Brain pericyte (primary cell): ENCODE measurements at places on chromosomes 12 and 14.

DNA sequence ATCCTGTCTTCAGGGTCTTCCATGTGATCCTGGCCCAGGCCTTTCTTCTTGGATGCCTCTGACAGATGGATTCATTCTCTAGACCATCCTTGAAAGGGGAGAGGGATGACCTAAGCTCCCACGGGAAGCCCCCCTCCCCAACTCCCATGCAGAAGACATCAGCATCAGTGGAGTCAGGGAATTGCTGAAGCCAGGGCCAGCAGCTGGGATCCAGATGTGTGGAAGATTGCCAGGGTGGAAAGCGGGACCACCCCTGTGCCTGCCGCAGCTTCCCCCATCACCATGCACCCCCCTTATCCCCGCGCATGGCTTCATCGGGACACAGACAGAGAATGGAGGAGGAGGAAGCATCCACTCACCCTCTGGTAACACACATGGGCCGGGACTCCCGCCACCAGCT is 183.6 kb upstream of the PRMT8 start:
- DNase-seq: no peak

GRCh38 chr14:99672506-99673304 is 11.4 kb upstream of the CYP46A1 start:
- no peak for DNase-seq

DNA sequence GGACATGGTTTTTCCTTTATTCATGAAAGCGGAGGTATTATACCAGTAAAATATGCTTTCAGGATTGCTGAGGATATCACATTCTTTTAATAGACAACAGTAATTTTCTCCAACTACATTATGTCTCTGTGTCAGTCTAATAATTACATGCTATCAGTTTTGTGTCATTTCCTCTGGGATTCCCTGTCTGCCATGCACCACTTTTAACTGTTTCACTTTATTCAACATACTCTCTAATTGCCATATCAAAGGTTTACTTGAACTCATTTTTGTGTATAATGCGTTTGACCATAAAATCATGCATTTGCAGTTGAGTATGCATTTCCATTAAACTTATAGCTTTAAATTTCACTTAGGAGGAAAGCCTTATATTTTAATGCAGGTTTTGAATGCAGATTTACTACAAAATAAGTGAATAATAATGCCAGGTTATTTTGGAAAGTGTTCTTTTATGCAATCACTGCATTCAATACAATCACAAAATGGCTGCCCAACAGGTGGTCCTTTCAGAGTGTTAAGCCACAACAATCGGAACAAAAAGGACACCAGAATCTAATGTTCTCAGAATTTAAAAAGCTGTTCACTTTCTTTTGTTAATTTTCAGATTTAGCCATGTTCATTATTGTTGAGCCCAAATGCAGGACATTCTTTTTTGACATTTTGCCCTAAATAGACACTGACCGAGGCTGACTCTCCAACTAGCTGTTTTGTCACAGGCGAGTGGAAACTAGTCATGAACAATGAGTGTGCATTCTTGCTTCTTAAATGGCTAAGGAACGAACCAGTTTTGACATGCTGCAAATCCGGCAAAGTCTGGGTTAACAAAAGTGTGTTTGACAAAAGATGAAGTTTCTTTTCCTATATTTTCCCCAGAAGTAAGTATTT is 40.9 kb downstream of the MBIP start:
- no peak for DNase-seq

- peak; percentile 60 for DNase-seq
These were observed 118.6 kb downstream of the TRMT5 start for GRCh38 chr14:60862283-60862682.

DNA sequence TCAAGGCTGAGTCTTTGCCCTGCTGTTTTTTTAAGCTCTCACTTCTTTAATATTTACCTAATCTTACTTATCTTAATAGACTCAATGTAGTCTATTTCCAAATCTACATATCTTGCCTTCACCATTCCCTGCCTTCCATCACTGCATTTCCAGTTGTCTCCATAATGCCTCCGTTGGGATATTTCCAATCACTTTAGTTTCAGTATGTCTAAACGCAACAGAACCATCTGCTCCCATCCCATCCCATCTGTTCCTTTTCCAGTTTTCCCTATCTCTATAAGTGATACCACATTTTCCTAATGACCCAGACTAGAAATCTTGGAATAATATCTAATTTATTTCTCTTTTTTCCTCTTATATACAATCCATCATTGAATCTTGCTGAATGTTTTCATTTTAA is 15.1 kb upstream of the CCDC198 start:
- DNase-seq: no peak

GRCh38 chr14:78450669-78451318 is 280.6 kb downstream of the NRXN3 start:
- no peak for DNase-seq

DNA sequence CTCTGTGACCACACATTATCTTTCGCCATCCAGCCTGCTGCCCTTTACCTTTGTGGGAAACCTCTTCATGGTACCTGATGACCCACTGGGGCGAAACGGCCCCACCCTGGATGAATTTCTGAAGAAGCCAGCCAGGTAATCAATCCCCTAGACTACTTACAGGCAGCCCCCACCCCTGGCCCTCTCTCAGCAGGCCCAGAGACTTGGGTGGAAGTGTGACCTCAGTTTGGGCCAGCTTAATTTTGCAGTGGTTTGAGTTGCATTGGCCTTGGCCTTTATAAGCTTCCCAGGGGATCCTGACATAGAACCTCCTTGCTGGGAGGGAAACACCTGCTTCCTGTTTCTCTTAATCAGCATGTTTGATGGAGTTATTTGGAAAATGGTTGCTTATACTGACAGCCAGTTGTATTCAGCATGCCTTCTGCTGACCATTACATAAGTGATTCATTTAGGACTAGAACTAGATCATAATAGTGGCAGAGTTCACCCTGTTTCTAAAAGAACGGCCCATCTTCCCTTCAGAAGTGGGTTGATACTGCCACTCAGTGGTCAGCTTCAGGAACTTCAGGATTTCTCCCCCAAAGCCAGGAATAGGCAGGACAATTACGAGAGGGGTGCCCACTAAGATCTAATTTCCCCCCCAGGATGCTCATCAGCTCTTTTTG is 6.1 kb downstream of the SDR39U1 start:
- no peak for DNase-seq

DNA sequence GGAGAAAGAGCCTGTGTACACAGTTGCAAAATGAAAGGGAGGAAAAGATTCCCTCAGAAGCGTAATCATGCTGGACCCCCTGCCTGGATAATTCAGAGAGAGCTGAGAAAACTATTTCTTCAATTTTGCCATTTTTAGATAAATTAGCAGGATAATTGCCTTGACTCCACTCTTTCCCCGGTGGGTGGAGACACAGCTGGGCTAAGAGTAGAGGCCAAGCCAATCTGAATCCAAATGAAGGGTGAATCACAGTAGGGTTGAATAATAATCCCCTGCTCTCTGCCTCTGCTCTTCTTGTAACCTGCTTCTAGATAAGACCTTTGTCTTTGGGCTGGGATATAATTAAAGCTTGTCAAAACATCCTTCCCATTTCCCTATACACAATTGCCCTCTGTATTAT is 150.1 kb downstream of the CAPZA3 start:
- no peak for DNase-seq

GRCh38 chr14:65206448-65207096 is 104.3 kb upstream of the MAX start:
- DNase-seq: no peak

DNA sequence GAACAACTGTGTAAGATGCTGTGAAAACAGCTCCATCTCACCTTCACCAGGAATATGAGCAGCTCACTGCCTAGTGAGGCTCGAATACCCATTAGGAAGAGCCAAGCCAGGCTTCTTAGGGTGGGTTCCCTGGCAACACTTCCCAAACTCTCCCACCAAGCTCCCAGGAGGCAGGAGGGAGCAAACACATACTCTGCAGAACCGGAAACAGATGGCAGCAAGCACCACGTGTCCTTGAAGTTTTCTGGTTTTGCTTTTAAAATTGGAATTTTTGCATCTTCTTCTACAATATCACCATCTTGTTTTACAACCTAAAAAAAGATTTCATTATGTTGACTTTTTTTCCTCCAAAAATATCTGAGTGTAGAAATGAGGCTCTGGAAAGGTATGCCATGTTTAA is 186.7 kb downstream of the ZFP36L1 start:
- no peak for DNase-seq
